ENCODE measurements at places on chromosomes 2 and 18.

DNA sequence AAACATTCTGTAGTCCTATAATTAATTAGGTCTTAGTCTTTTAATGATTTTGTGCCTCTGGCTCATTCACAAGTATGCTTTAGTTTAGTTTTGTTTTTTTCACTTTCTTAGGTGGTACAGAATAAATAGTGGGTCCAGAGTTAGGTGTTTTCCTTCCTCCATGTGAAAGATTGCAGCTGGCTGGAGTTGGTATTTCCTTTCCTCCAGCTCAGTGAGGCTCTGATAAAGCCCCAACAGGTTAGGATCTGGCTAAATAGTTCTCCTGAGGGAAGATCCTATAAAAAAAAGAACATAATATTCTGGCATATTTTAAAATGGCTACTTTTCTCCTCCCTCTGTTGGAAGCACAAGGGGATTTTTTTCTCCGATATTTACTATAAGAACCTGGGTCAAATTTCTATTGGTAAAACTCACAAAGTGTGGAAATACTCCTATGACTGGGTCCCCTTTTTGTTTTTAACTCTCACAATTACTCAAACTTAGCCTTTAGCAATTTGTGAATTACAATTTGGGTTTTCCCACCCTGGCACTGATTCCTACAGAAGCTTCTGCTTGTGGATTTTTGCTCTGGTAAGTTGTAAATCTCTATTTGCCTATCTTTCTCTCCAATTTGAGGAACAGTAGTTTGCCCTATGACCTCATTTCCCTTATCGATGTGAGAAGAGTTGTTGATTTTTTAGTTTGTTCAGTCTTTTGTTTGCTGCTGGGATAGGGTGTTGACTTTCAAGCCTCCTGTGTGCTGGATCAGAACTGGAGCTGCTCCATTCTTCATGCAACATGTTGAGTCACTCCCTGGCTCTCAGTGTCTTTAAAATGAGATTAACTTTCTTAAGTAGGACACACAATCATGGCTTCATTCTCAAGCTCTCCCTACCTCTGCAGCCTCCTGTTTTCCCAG lies 500.9 kb downstream of the RNF144A start:
- no peak for DNase-seq

- DNase-seq = peak; percentile 61
These were observed 8.6 kb upstream of the ARMC9 start for GRCh38 chr2:231189571-231190495.

DNA sequence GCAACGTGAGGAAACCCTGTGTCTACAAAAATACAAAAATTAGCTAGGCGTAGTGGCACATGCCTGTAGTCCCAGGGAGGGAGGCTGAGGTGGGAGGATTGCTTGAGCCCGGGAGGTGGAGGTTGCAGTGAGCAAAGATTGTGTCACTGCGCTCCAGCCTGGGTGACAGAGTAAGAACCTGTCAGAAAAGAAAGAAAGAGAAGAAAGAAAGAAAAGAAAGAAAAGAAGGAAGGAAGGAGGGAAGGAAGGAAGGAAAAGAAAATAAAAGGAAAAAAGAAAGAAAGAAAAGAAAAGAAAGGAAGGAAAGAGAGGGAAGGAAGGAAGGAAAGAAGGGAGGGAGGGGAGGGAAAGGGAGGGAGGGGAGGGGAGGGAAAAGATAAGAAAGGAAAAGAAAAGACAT lies 89.9 kb upstream of the HPCAL1 start:
- DNase-seq = no peak

DNA sequence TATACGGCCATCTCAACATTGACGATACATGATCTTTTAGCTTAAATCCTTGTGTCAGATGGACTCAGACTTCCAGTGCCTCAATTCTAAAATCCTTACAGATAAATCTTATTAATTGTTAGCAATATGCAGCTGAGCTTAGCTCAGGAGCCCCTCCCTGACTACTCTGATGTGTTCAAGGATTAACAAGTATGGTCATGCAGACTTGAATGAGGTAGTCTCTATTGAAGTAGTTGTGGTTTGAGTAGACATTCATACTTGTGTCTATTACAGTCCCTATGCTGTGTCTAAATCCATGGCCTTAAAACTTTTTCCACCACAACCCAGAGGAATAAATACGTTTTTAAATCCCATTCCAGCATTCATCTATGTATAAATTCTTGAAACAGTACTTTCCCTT lies 119.5 kb downstream of the NUP35 start:
- DNase-seq = no peak
